ENCODE measurements at places on chromosomes 3 and 15.

- no peak for DNase-seq
Measured at GRCh38 chr3:154324919-154325318, 632 bp upstream of the DHX36 start.

- no peak for DNase-seq
Measured at GRCh38 chr15:23472678-23473077, 25.6 kb upstream of the GOLGA6L2 start.

GRCh38 chr15:61130950-61131942, 97.9 kb downstream of the RORA start:
- no peak for DNase-seq

DNA sequence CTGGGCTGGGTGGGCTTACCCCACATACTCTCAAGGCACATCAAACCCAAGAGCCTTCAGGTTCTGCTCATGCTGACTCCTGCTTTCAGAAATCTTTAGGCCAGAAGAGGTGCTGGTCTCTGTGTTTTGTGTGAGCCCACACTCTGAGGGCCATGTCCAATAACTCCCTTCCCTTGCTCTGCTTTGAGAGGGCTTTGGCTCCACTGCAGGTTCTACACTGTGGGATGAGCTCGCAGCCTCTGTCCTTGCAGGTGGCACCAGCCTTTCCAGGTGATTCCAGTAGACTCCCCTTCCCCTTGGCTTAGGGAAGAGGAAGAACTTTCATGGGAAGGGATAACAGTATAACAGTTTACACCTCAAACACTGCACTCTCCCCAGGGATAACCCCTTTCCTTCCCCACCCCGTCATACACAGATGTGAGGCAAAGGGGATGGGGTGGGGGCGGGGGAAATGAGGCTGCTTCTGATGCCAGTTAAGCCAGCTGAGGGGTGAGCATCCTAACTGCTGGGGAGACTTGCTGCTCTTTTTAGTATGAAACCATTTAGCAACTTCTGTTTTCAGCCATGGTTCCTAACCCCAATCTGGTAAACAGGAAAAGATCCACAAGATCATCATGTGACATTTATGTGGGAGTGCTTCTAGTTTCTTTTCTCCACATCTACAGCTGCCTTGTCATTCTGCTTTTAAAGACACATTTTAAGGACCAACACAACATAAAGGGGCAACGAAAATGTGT, 262.4 kb downstream of the SLC9A9 start:
- DNase-seq: no peak

DNA sequence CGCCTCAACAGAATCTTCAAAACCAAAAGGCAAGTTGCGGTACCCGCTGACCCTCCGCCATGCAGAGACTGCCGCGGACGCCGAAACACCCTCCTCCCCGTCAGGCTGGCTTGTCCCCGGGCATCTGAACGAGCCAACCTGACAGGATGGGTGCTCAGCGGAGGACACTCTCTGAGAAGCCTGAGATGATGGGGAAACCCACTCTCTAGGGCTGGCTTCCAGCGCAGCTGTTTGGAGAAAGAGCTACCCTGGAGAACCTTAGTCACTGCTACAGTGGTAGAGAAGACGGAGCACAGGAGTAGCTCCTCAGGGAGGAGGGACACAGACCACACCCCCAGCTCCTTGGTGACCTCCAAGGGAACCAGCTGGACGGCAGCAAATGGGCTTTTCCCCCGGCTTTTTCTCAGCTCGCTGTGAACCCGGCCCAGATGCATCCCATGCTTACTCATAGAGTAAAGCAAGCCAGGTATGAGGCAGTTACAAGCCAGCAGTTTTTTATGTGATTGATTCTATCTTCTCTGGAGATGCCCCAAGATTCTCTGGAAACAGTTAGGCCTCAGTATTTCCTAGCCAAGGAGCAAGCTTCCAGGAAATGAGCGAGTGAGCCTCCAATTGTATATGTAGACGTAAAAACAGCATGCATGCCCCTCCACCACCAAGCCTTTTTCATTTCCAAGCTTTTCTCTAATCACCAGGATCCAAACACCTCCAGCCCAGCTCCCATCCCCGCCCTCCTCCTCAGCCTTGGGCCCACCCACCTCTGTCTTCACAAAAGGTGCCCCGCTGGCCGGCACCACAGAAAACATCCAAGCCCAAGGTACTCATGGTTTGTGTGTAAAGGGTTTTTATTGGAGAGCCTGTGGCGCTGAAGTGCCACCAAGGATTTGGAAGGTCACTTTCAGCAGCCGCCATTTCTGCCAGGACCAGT, 38.7 kb downstream of the FAM174B start:
- no peak for DNase-seq

- DNase-seq: no peak
Measured at GRCh38 chr3:67648229-67648628, 6.2 kb downstream of the SUCLG2 start.

- no peak for DNase-seq
Measured at GRCh38 chr15:52020221-52021085, 1.4 kb downstream of the MAPK6 start.

- no peak for DNase-seq
Measured at GRCh38 chr3:29291982-29292363, 11.1 kb downstream of the RBMS3 start.

- no peak for DNase-seq
Measured at GRCh38 chr15:36426691-36427090, 152.7 kb upstream of the CDIN1 start.

GRCh38 chr3:59802045-59802444, 752.2 kb upstream of the CFAP20DC start:
- no peak for DNase-seq

DNA sequence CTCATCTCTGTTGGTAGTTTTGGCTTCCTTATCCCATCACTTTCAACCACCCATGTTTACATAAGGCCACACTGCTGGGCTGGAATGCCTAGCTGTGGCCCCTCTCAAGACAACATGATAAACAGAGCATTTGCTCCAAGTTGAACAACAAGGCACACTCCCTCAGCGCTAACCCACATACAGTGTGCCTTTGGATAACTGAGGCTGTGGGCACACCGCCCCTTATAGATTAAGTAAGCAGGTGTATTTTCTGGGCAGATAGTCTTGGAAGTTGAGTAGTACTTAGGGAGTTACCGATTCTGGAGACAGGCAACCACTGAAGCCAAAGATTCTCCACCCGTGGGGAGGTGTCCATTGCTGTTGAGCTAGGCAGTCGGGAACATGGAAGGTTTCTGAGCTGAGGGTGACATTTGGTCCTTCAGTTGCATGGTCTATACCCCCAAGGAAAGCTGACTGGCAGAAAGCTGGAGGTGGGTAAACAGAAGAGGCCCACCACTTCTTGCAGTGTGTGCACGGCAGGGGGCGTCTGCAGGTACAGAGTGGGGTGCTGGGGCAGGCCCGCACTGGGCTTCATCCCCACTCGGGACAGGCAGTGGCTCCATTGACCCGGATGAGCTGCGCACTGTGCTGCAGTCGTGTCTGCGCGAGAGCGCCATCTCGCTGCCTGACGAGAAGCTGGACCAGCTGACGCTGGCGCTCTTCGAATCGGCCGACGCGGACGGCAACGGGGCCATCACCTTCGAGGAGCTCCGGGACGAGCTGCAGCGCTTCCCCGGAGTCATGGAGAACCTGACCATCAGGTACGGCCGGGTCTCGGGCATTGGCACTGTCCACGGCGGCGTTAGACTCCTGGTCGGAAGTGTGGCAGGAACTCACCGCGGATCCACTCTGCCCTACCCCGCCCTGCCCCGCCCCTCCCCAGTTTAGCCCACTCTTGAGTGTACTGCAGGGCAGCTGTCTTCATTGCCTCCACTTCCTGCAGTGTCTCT, 16.8 kb downstream of the NOX5 start:
- peak; percentile 76 for DNase-seq

GRCh38 chr3:48567090-48567489, 3.5 kb upstream of the UCN2 start:
- DNase-seq: no peak

GRCh38 chr3:150421799-150422548, 13.9 kb downstream of the TSC22D2 start:
- no peak for DNase-seq

GRCh38 chr3:105915524-105915923, 46.7 kb upstream of the CBLB start:
- DNase-seq: no peak

DNA sequence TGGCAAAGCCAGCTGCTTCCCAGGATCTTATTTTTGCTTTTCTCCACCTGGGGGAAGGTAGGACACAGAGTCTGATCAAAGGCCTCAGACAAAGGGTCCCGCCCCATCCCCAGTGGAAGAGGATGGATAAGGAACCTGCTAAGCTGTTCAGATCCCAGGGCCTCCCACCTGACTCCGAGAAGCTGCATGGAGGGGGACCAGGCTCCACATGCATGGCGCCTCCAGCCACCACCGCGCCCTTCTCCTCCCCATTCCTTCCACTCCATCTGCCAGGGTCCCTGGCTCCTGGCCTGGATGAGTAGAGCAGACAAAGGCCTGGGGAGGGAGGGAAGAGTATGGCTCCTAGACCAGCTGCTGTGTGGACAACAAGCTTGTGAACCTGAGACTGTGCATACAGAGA, 20.0 kb upstream of the CRABP1 start:
- peak; percentile 60 for DNase-seq

- DNase-seq: no peak
Measured at GRCh38 chr3:44555723-44556122, 730 bp downstream of the ZKSCAN7 start.

DNA sequence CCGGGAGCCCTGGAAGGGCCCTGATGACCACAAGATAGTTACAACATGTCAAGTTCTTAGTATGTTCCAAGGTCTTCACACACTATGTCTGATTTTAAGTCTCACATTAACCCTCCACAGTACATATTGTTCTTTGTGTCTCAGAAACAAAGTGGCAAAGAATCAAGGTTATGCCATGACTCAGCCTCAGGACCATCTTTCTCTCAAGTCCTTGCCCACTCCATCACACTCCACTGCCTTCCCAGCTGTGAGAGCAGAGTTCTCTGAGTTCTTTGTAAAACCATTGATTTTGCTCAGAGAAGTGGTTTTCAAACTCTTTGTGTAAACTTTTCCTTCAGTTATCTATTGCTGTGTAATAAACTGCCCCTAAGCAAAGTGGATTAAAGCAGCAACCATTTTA, 67.9 kb upstream of the C3orf80 start:
- DNase-seq: no peak

GRCh38 chr3:129518038-129518561, 10.3 kb upstream of the RHO start:
- DNase-seq: no peak

- no peak for DNase-seq
Measured at GRCh38 chr3:112539825-112540650, 21.7 kb downstream of the ATG3 start.

- no peak for DNase-seq
Measured at GRCh38 chr3:136667081-136667480, 85.1 kb downstream of the STAG1 start.

DNA sequence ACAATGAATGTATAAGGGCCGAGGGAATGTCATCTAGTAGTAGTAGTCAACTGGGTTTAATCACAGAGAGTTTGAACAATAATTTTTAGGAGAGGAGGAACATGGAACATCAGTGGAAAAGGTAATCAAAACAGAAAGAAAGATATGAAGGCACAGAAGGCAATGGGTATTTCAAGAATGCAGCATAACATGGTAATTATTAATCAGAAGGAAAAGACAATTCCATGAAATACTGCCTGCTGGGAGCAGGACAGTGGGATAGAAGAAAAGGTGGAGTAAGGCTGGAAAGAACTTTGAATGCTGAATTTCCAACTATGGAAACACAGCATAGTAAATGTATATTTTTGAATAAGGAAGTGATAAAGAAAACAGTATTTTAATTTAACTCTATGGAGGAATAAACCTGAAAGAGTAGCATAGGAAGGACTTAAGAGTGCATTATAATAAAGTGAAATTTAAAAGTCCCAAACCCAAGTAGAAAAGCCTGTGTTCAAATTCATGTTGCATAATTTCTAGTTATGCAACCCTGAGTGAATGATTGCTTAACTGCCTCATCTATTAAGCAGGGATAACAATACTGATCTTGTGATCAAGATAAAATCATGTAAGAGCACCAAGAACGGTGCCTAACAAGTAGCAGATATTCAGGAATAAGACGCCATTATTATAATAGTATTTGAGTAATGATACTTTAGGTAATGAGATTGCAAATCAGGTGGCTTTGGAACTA, 357.7 kb downstream of the TBC1D5 start:
- DNase-seq: no peak

- no peak for DNase-seq
Measured at GRCh38 chr15:46265664-46266347, 631.0 kb downstream of the SQOR start.

DNA sequence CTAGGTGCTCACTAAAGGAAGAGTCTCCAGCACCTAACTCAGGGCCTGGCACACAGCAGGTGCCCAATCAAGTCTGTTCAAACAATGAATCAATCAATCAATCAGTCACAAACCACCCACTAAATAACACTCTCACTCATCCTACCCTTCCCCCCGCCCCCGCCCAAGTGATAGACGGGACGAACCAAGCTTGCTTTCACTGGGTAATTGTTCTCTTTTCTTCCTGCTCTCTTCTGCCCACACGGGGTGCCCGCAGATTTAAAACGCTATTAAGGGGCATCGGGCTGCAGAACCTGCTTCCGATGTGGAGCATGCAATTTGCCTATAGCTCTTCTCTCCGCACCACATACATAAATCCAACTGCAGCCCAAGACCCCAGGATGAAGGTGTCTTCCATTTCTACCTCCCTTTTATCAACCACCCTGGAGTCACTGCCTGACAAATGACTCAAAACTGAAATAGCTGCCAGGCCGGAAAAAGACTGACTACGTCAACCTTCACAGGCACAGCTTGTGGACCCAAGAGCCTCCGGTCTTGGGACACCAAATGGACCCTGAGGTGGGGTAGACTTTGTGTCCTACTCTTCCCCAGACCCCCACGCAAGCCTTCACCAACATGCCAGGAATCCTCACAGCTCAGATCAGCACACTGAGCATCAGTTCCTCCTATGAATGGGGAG, 1.7 kb downstream of the KLHL25 start:
- no peak for DNase-seq

DNA sequence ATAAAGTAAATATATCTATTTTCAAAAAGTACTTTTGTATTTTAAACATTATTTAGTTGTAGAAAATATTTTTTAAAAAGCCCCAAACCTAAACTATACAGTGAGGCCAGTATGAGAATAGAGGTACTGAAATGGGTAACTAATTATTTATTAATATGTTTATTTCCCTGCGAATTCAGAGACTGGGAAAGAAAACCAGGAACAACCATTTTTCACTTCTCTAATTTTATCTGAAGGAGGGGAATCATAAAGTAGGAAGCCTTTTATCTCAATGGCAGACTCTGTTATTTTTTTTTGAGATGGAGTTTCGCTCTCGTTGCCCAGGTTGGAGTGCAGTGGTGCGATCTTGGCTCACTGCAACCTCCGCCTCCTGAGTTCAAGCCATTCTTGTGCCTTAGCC, 63.6 kb upstream of the TRAK1 start:
- no peak for DNase-seq

GRCh38 chr15:87746333-87746732, 510.2 kb downstream of the NTRK3 start:
- DNase-seq: no peak

GRCh38 chr3:54511766-54512365, 389.5 kb downstream of the CACNA2D3 start:
- no peak for DNase-seq
